Left hindlimb (tissue), 1 donor: ENCODE measurements at places on chromosomes 2 and 18.

DNA sequence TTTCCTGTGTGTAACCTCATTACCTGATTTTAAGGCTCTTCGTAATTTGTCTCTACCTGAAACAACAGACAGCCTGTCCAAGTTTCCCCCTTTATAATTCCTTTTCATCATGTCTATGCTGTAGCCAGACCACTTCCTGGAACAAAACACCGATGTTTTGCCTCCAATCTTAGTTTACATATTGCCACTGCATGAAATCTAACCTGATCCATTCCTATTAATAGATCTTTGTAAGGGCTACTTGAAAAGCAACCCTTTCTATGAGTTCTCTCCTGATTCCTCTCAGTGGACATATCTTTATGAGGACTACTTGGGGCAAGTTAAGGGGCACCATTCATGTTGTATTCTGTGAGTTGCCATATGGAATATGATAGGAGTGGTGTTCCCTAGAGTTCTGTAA, 30.9 kb downstream of the ZNF638 start:
- DNase-seq, result no peak

- peak; percentile 90 for DNase-seq
Measured at GRCh38 chr18:80247393-80247841, at the start of gene PARD6G. Gene PARD6G, minus strand, starts transcription at chr18:80247514. Its CDS starts 166 bp downstream, at chr18:80247348.

- DNase-seq, result no peak
Measured at GRCh38 chr2:44079686-44080085, 83.9 kb upstream of the LRPPRC start.

DNA sequence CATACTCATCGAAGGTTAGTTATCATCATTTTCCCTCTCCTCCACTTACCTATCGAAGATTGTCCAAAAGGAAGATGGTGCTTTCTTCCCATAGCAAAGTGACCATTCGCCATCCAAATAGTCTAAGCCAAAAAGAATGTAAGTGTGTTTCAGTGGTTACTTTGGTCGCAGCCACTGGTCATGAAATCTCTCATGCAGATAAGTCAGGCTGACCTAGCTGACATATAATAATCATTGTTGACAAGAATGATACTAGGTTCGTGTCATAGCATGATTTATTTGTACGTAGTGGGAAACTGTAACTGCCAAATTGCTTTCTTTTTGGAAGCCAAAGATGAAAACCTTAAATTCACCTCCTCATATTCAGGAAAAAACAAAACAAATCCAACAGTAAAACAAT, 89.6 kb upstream of the PMAIP1 start:
- DNase-seq, result no peak
